Testis (tissue), 5 donors: ENCODE measurements at places on chromosomes 1 and 21. TPM values are rescaled to one million over a fixed set of nuclear protein-coding genes. Genes with fewer than 3 reads are reported as not detected.

The NBPF19 gene
- total RNA-seq = 36.9 TPM

The RGS16 gene
- 1.3 TPM for total RNA-seq

DNA sequence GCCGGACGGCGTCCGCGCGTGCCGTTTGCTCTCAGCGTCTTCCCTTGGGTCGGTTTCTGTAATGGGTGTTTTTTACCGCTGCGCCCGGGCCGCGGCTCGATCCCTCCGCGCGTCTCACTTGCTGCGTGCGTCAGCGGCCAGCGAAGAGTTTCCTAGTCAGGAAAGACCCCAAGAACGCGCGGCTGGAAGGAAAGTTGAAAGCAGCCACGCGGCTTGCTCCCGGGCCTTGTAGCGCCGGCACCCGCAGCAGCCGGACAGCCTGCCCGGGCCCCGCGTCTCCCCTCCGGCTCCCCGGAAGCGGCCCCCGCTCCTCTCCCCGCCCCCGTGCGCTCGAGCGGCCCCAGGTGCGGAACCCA is 159.8 kb downstream of the RUNX1 start:
- peak overlapping the region; percentile 82 for H3K27ac ChIP-seq
- DNase-seq = peak; percentile 61
- no peaks in the 10 kb centered on the region for H3K36me3 ChIP-seq
- H3K27me3 ChIP-seq = no peaks in the 10 kb centered on the region

DNA sequence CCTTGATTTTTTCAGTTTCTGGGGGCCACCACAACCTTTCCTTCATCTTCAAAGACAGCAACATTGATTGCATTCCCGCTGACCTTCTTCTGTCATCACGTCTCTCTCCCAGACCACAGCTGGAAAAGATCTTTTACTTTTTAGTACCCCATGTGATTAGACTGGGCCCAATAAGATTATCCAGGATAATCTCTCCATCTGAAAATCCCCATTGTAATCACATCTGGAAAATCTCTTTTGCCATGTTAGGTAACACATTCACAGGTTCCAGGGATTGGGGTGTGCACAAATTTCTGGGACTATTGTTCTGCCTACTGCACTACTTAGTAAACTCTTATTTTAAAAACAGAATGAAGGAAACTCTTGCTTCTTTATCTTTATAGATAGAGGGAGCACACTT is 47.1 kb upstream of the INSL5 start:
- no peak overlapping the region for H3K4me3 ChIP-seq
- no peaks in the 10 kb centered on the region for H3K4me1 ChIP-seq
- no peaks in the 10 kb centered on the region for H3K36me3 ChIP-seq

- no peak for DNase-seq
- H3K4me3 ChIP-seq = no peak overlapping the region
- H3K27me3 ChIP-seq = no peaks in the 10 kb centered on the region
- no peak overlapping the region for H3K27ac ChIP-seq
Measured at GRCh38 chr1:107327446-107327845, 186.6 kb downstream of the NTNG1 start.

DNA sequence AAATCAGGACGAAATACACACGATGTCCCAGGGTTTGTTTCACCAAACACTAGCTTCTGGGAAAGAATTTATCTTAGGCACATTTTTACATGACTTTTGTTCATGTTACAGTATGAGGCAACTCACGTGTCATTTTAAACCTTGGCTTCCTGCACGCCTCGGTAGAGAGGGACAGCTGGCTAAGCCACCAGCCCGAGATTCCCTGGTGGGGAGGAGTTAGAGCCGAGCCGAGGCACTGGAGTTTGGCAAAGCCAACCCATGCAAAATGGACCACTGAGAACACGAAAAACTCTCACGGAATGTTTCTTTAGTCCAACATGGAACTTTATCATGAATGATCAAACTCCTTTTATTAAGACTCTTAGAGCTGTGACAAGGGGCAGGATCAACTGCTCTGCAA is 240.0 kb downstream of the DYRK1A start:
- no peak for DNase-seq
- no peak overlapping the region for H3K27ac ChIP-seq
- no peaks in the 10 kb centered on the region for H3K36me3 ChIP-seq
- no peaks in the 10 kb centered on the region for H3K4me1 ChIP-seq
- H3K27me3 ChIP-seq = no peaks in the 10 kb centered on the region
- no peak overlapping the region for H3K4me3 ChIP-seq

The DARS2 gene
- total RNA-seq = 16.8 TPM

- H3K27me3 ChIP-seq = no peaks in the 10 kb centered on the region
- DNase-seq = no peak
- H3K36me3 ChIP-seq = no peaks in the 10 kb centered on the region
- no peaks in the 10 kb centered on the region for H3K4me1 ChIP-seq
Measured at GRCh38 chr1:214402613-214403083, 121.7 kb downstream of the SMYD2 start.

DNA sequence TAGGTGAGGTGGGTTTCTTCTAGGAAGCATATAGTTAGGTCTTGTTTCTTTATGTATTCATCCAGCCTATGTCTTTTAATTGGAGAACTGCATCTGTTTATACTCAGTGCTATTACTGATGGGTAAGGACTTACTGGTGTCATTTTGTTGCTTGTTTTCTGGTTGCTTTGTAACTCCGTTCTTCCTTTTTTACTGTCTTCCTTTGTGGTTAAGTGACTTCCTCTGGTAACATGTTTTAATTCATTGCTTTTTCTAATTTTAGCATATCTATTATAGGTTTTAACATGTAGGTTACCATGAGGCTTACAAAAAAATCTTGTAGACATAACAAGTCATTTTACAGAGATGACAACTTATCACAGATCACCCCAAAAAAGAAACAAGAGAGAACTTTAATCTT is 160.8 kb downstream of the VAV3 start:
- H3K4me3 ChIP-seq = no peak overlapping the region
- H3K27me3 ChIP-seq = no peaks in the 10 kb centered on the region
- H3K27ac ChIP-seq = no peak overlapping the region
- no peaks in the 10 kb centered on the region for H3K4me1 ChIP-seq
- no peak for DNase-seq

DNA sequence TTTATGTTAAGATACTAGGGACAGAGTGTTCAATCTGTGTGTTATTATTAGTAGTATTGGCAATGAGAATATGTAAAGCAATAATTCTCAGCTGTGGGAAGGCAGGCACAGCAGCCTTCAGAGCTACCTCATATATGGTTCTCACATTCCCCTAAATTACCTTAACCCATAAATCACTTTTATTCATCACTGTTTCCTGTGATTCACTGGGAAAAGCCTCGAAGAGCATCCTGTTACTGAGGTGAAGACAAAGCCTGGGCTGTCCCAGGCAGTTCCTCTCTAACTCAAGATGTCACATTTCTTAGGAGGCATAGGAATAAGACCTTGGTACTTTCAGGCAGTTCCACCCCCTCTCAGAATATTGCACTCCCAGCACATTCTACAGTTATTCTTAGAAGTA is 965.7 kb downstream of the NCAM2 start:
- H3K4me1 ChIP-seq = peaks cover 3% of the 10 kb centered on the region

- no peaks in the 10 kb centered on the region for H3K36me3 ChIP-seq
- H3K4me3 ChIP-seq = no peak overlapping the region
- no peaks in the 10 kb centered on the region for H3K27me3 ChIP-seq
- no peaks in the 10 kb centered on the region for H3K4me1 ChIP-seq
Measured at GRCh38 chr1:22860883-22861385, 111.7 kb downstream of the LACTBL1 start.

The ZNF593OS gene
- total RNA-seq = 1.7 TPM

DNA sequence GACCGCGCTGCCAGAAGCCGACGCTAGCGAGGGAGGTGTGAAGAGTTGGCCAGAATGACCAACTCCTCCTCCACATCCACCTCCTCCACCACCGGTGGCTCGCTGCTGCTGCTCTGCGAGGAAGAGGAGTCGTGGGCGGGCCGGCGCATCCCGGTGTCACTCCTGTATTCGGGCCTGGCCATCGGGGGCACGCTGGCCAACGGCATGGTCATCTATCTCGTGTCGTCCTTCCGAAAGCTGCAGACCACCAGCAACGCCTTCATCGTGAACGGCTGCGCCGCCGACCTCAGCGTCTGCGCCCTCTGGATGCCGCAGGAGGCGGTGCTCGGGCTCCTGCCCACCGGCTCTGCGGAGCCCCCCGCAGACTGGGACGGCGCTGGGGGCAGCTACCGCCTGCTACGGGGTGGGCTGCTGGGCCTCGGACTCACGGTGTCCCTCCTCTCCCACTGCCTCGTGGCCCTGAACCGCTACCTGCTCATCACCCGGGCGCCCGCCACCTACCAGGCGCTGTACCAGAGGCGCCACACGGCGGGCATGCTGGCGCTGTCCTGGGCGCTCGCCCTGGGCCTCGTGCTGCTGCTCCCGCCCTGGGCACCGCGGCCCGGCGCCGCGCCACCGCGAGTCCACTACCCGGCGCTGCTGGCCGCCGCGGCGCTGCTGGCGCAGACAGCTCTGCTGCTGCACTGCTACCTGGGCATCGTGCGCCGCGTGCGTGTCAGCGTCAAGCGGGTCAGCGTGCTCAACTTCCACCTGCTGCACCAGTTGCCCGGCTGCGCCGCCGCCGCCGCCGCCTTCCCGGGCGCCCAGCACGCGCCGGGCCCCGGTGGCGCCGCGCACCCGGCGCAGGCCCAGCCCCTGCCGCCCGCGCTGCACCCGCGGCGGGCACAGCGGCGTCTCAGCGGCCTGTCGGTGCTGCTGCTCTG is 1.2 kb downstream of the GPR88 start:
- DNase-seq = peak; percentile 30
- H3K27ac ChIP-seq = no peak overlapping the region
- no peaks in the 10 kb centered on the region for H3K27me3 ChIP-seq

GRCh38 chr1:198903621-198904020 is 264.8 kb downstream of the PTPRC start:
- H3K27ac ChIP-seq = no peak overlapping the region
- no peak overlapping the region for H3K4me3 ChIP-seq
- H3K4me1 ChIP-seq = peaks cover 9% of the 10 kb centered on the region
- DNase-seq = no peak
- H3K36me3 ChIP-seq = no peaks in the 10 kb centered on the region

The ICOSLG gene
- 2.4 TPM for total RNA-seq

The INSRR gene
- 7.0 TPM for total RNA-seq

The E2F2 gene
- 6.6 TPM for total RNA-seq

The DNAJB4 gene
- 24.7 TPM for total RNA-seq

DNA sequence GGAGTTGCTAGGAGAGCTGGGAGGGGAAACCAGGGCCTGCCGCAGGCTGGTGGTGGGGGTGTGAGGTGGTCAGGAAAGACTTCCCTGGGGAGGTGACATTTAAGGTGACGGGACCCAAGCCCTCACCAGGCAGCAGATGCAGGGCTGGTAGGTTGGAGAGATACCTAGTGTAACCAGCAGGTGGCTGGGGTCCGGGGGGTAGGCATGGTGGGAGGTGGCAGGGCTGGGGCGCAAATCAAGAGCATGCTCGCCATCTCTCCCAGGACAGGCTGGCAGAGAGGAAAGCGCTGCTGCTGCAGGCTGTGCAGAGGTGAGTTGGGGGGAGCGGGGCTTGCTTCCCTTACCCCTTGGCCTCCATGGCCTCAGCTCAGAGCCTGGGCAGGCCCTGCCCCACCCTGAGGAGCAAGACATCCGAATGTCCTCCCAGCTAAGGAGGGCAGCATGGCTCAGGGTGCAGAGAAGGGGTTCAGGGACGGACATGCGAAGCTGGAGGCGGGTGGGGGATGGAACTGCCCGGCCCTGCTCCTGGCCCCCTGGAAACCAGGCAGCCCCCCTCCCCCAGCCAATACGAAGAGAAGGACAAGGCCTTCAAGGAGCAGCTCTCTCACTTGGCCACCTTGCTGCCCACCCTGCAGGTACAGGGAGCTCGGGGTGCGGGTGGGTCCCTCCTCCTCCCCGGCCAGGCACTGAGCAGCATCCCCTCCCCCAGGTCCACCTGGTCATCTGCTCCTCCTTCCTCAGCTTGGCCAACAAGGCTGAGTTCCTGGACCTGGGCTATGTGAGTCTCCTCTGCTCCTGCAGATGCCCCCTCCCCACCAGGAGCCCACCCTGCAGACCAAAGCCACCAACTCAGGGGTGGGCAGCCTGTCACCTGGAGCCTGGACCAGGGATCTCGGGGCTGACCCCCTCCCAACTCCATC is 4.0 kb downstream of the RNF207 start:
- DNase-seq = no peak
- no peak overlapping the region for H3K4me3 ChIP-seq
- H3K27ac ChIP-seq = no peak overlapping the region

GRCh38 chr1:145871994-145872924 is 13.4 kb upstream of the PIAS3 start:
- DNase-seq = peak; percentile 58
- peaks cover 18% of the 10 kb centered on the region for H3K4me1 ChIP-seq
- H3K27me3 ChIP-seq = no peaks in the 10 kb centered on the region
- no peaks in the 10 kb centered on the region for H3K36me3 ChIP-seq
- H3K4me3 ChIP-seq = peak overlapping the region; percentile 43
- H3K27ac ChIP-seq = peak overlapping the region; percentile 60

DNA sequence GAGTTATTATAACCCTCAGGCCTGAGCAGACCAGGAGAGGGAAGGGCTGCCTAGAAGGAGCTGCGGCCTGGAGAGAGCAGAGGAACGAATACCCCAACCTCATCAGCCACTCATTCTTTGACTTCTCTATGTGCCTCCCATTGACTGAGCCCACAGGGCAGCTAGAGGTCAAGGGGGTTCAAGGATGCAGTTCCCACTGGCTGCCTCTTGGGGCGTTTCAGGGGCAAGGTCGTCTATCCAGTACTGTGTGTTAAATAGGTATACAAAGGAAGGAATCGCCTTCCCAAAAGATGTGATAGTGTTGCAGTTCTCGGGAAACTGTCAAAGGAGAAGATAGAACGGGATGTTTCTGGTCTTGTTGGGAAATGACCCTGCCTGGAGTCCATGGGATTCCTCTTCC is 250.6 kb downstream of the PRDM2 start:
- H3K4me1 ChIP-seq = peaks cover 6% of the 10 kb centered on the region
- no peak for DNase-seq
- no peak overlapping the region for H3K27ac ChIP-seq
- no peaks in the 10 kb centered on the region for H3K36me3 ChIP-seq
- no peak overlapping the region for H3K4me3 ChIP-seq

GRCh38 chr1:27360159-27361043 is 6.4 kb downstream of the MAP3K6 start:
- no peak overlapping the region for H3K27ac ChIP-seq
- peak; percentile 49 for DNase-seq
- H3K27me3 ChIP-seq = no peaks in the 10 kb centered on the region
- H3K4me3 ChIP-seq = peak overlapping the region; percentile 53

The GNAI3 gene
- 5.9 TPM for total RNA-seq

DNA sequence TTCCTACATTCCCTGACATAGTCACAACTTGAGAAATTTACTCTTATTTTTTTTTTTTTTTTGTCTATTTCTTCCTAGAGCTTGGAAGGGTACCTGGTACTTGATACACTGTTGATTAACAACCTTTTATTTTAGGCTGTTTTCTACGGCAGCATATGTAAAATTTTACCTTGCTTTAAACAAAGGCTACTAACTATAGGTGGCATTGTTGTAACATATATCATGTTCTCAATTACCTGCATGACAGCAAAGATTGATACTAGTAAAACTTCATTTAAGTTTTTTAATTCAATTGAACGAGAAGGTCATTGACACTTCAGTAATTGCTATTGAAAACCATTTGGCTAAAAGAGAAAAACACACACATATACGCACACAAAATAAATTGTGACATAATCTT is 238.3 kb upstream of the ESRRG start:
- H3K27me3 ChIP-seq = no peaks in the 10 kb centered on the region
- H3K4me1 ChIP-seq = no peaks in the 10 kb centered on the region
- H3K36me3 ChIP-seq = no peaks in the 10 kb centered on the region
- DNase-seq = no peak
- no peak overlapping the region for H3K4me3 ChIP-seq
- H3K27ac ChIP-seq = no peak overlapping the region

The DLGAP3 gene
- total RNA-seq = 22.5 TPM

- H3K27ac ChIP-seq = no peak overlapping the region
- no peak overlapping the region for H3K4me3 ChIP-seq
- H3K36me3 ChIP-seq = no peaks in the 10 kb centered on the region
- no peaks in the 10 kb centered on the region for H3K4me1 ChIP-seq
- DNase-seq = no peak
- H3K27me3 ChIP-seq = no peaks in the 10 kb centered on the region
Measured at GRCh38 chr1:53448241-53448841, 10.9 kb upstream of the DMRTB1 start.

The RHCE gene
- 3.9 TPM for total RNA-seq
